ENCODE measurements at places on chromosomes 16 and 17.

- no peak for DNase-seq
Measured at GRCh38 chr17:75697651-75698291, 23.5 kb upstream of the ITGB4 start.

GRCh38 chr16:19690196-19690595 lies 27.8 kb downstream of the KNOP1 start:
- DNase-seq: no peak

DNA sequence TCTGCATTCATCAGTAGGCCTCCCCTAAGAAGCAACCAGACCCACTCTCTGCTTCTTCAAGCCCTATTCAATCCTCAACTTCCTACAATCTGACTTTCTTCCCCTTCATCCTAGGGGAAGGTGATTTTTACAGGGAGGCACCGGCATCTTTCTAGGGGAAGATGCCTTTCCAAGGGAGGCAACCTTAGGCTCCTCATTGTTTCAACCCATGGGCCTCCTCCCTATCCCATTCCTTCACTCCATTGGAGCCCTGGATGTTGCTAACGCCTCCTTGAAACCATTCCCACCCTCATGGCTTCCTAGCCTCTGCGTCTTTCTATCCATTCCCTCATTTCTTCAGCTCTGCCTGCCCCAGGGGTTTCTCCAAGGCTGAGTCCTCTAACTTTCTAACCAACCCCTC lies 2.7 kb upstream of the CUEDC1 start:
- no peak for DNase-seq

DNA sequence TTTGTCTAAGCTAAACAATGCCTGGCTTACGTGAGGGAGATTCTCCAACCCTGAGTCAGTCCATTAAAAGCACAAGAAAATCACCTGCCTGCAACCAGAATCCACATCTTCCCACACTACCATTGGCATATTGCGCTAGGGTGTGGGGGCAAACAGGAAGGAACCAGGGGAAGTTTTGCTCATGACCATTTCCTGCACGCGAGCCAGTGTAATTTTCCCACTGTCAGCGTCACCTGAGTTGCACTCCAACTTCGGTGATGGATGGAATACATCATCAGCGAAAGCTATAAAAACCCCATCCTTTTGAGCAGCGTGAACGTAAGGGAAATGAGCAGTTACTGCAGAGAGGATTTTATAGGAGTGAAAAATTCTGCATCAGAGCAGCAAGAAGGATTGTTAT lies 167.9 kb upstream of the NOL11 start:
- DNase-seq: no peak

DNA sequence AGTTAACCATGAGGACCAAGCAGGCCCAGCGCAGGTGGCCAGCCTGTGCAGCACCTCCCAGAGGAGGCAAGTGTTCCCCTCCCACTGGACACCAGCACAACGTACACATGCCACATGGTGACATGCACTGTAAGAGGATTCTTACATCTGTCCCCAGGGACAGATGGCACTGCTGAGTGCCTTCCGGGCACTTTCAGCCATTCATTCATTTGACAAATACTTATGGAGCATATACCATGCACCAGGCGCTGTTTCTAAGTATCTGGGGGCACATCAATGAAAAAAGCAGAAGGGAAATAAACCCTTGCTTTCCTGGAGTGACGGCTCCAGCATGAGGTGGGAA lies 79.6 kb downstream of the GAS7 start:
- no peak for DNase-seq

- DNase-seq: no peak
Measured at GRCh38 chr17:62761884-62762283, 46.2 kb downstream of the MARCHF10 start.

- no peak for DNase-seq
Measured at GRCh38 chr17:7843536-7844291, 9.7 kb downstream of the KDM6B start.

GRCh38 chr17:72021417-72022041 lies 99.3 kb upstream of the SOX9 start:
- DNase-seq: no peak

DNA sequence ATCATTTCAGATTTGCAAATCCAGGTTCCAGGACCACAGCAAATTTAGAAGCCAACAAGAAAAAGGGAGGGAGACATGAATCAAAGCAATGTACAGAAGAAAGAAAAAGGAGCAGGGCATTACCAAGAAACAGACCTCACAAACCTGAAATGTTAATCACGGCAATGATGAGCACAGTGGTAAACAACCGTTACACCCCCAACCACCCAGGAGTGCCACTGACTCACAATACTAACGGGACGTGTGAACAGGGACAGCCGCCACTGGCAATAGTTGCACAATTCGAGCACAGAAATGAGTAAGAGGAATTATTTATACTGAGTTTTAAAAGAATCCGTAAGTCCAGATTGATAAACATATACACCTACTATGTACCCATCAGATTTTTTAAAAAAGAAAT lies 13.8 kb downstream of the USP22 start:
- DNase-seq: peak; percentile 48

- DNase-seq: no peak
Measured at GRCh38 chr17:30720013-30720471, 104.5 kb downstream of the CRLF3 start.

DNA sequence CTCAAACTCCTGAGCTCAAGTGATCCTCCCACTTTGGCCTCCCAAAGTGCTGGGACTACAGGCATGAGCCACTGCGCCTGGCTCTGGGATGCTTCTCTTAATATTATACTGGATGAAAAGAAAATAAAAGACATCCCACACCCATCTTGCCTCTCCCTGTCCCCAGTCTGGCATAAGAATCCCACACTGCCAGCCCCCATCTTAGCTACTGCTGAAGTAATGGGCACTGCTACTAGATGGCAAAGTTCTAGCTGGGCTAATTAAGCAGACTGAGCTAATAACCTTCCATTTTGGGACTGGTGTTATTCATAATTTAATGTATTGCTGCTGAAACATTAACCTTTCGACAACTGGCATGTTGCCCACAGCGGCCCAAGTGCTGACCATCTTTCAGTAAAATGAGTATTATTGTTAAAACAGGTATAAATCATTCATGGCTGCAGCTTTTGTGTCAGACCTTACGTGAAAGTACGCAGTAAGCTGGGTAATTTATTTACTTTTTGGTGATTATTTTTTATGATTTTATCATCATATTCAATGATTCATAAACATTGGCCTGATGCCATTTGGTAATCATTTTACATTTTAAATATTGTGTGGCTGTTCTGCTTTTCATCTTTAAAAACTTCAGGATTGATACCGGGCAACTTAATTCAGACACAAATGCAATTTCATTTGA lies 47.4 kb upstream of the ZFHX3 start:
- no peak for DNase-seq

DNA sequence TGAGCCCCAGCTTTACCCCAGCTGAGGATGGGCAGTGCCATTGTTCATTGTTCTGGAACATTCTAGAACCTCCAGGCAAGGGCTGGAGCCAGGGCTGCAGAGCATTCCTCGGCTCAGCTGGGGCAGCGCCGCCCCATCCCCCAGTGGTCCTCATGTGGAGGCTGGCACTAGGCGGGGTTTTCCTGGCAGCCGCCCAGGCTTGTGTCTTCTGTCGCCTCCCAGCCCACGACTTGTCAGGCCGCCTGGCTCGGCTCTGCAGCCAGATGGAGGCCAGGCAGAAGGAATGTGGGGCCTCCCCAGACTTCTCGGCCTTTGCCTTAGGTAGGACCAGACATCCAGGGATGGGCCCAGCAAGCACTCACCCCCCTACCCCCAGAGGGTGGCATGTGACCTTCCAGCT lies at the start of gene TMEM95:
Gene TMEM95 (plus strand): TSS at position 104 of the 400 bp plus-strand sequence. CDS start 49 bp downstream, at position 153.
- no peak for DNase-seq

- DNase-seq: no peak
Measured at GRCh38 chr16:71666928-71667707, 41.1 kb downstream of the MARVELD3 start.

Data from AG09309 (cell line).